Natural killer cell treated with Interleukin-12 subunit alpha and Interleukin-12 subunit beta and Interleukin-15 and Interleukin-18, amount 100 ng/mL, for 72 hours (primary cell): ENCODE measurements at places on chromosomes 6 and 20. TPM values are rescaled to one million over a fixed set of nuclear protein-coding genes. Genes with fewer than 3 reads are reported as not detected.

The SLC17A5 gene
- 6.0 TPM for total RNA-seq

The NEURL2 gene
- 1.9 TPM for total RNA-seq

The ACSS1 gene
- 7.6 TPM for total RNA-seq

The MEI4 gene
- not detected for total RNA-seq

The TNXB gene
- total RNA-seq, result 6.7 TPM

The RBM24 gene
- not detected for total RNA-seq

The RFX6 gene
- not detected for total RNA-seq

The TSPO2 gene
- not detected for total RNA-seq

The MCCD1 gene
- total RNA-seq, result not detected

The C20orf202 gene
- 0.40 TPM for total RNA-seq

The HFE gene
- 0.62 TPM for total RNA-seq

The TMEM74B gene
- not detected for total RNA-seq

The SLC52A3 gene
- not detected for total RNA-seq

The IPCEF1 gene
- 29.6 TPM for total RNA-seq

The HSPA12B gene
- not detected for total RNA-seq

The MAFB gene
- 1.6 TPM for total RNA-seq

The MYLK2 gene
- total RNA-seq, result 1.8 TPM

The GGTLC1 gene
- total RNA-seq, result not detected

The LHFPL5 gene
- total RNA-seq, result not detected

The OR2J3 gene
- total RNA-seq, result not detected

The CYP24A1 gene
- not detected for total RNA-seq

The ADTRP gene
- total RNA-seq, result 1.0 TPM

The WRNIP1 gene
- total RNA-seq, result 57.8 TPM

The WASF1 gene
- not detected for total RNA-seq

The TPX2 gene
- total RNA-seq, result 51.8 TPM

The ID4 gene
- total RNA-seq, result not detected

The GPX5 gene
- total RNA-seq, result not detected

The OLIG3 gene
- not detected for total RNA-seq

The CEP162 gene
- 9.8 TPM for total RNA-seq

The SAMD3 gene
- total RNA-seq, result 14.6 TPM

The SLC32A1 gene
- not detected for total RNA-seq

The DSP gene
- total RNA-seq, result not detected

The HLA-DPB1 gene
- total RNA-seq, result 14.7 TPM

The RAE1 gene
- 86.0 TPM for total RNA-seq

The KCNQ5 gene
- 3.8 TPM for total RNA-seq

The STMND1 gene
- total RNA-seq, result not detected

The SCP2D1 gene
- not detected for total RNA-seq

The PTCRA gene
- total RNA-seq, result not detected

The ESF1 gene
- total RNA-seq, result 18.2 TPM

The SIGLEC1 gene
- 0.08 TPM for total RNA-seq

The PGM3 gene
- total RNA-seq, result 29.2 TPM

The SLC44A4 gene
- total RNA-seq, result not detected

The FAM83C gene
- total RNA-seq, result not detected

The BPHL gene
- 7.3 TPM for total RNA-seq

The TM9SF4 gene
- total RNA-seq, result 58.1 TPM

The SAPCD1 gene
- total RNA-seq, result 25.2 TPM

The CCN6 gene
- not detected for total RNA-seq

The CTCFL gene
- not detected for total RNA-seq
